ENCODE measurements at places on chromosomes 2 and 18.

DNA sequence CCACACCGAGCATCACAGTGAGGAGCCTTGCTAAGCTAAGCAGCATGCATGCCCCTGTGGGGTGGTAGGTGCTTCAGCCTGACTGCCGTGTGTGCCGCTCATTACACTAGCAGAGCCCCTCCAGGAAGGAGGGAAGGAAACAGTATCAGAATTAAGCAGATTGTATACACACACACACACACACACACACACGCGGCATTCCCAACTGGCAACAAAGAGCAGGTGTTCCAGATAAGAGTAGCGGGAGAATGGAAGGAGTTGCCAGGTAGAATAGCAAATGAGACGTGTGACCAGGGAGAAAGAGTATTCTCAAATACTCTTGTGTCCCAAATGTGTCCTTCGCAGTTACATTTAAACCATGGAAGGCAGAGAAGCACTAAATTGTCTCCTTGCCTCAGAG, 47.6 kb upstream of the TTC39C start:
- no peak for DNase-seq

GRCh38 chr2:46825231-46825938, 90.2 kb downstream of the MCFD2 start:
- no peak for DNase-seq

GRCh38 chr2:40962026-40962425, 510.1 kb upstream of the SLC8A1 start:
- DNase-seq = no peak

- DNase-seq = peak; percentile 43
Observed at GRCh38 chr2:146939991-146940685, 904.7 kb upstream of the ACVR2A start.

- DNase-seq = no peak
Observed at GRCh38 chr2:29060441-29060840, 13.9 kb downstream of the PCARE start.

DNA sequence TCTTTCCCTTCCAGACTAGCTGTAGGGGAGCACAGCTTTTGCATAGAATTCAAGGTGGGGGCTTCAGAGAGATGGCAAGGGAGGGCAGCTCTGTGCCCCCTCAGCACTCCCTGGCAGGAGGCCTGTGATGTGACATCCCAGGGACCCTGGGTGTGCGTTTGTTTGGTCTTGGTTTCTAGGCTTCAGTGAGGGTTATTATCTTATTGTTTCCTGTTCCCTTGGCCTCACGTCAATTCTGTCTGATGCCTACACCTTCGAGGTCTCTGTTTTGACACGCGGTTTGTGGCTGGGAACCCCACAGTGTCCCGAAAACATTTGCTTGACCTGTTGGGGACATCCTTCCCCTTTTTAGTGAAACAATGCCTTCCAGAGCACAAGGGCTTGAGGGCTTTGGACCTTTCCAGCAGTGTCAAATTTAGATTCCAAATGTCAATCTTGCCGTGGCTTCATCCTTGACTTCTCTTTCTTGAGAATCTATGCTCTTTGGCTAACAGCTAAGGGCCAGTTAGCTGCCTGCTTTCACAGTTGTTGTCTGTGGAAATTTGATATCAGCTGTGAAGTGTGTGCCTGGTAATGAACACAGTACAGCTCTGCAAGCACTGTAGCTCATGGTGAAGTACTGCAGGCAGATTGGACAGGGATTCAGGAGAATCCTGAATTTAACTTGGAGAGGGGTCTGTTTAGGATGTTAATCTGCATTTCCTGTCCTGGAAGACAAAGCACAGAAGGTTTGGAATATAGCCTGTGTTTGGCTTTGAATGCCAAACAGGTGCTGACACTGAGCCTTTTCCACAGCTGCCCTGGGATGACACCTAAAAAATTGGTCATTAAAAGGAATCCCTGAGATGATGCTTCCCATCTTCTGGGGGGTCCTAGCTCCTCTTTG, 108.2 kb upstream of the CXCR4 start:
- no peak for DNase-seq

DNA sequence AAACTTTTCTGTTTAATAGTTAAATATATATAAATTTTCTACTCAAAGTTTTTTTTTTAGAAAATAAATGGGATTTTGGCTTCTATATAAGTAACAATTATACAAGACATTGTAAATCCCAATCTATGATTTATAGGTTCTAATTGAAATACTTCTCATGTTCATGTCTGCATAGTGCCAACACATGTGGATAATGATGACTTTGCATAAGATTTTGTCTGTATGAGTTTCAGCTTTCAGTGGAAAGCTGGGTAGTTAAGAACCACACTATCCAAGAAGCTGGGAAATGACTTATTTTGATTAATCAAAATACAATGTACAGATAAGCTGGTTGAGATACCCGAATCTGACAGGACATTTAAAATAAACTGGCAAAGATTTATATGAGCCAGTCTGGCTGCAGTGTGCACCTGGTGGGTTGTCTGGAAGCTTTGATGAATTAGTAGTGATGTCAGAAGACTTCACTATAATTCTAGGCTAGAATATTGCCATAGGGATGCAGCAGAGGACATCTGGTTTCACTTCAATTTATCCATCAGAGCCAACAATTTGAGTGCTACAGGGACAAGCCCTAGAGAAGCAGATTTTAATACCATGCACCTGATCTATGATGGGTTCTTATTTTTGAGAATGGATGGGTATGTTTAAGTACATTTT, 45.4 kb downstream of the EML6 start:
- no peak for DNase-seq

DNA sequence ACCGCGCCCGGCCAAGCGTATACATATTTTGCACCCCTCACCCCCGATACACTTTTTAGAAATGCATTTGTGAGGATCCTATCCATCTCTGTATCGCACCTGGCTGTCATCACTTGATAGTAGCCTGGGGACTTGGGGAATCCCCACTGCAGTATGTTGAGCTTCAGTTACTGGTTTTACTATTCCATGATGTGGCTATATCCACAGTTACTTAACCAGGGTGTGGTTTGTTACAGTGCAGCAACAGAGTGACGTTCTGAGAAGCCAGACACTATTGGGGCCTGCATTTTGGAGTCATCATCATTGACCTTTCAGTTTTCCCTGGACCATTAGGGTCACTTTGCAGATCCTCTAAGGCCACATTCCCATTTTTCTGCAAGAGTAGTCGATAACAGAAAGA, 212.7 kb downstream of the AGAP1 start:
- no peak for DNase-seq

GRCh38 chr2:197184959-197185586, 125.5 kb downstream of the ANKRD44 start:
- no peak for DNase-seq

DNA sequence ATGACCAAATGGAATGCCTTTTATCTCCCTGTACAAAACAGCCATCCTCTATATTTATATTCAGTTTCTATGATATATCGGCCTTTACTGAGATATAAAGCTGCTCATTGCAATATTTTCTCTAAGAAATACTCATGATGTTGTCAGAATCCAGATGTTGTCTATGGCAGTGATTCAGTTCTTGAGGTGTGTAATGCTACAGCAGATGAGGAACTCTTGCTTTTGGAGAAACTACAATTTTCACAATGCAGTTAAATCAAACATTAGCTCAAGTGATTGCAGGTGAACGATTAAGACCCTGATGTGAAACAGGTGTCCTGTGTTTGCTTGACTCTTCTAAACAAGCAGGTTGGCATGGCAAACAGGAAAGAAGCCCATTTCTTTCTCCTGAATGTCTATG, 256.2 kb upstream of the CDH20 start:
- DNase-seq = no peak

DNA sequence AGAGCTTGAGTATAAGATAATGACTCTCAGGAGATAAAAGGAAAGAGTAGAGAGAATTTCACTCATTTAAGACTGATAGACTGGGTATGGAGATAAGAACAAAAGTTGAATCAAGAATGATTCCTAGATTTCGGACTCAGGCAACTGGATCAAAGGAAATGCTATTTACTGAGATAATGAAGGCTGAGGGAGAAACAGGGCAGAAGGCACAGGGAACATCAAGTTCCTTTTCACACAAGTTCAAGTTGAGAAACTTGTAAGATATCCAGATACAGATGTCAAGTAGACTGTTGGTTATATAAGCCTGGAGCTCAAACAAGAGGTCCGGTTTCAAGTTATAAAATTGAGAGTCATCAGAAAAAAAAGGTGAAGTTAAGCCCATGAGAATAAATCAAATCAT, 360.8 kb downstream of the TNS1 start:
- DNase-seq = no peak

GRCh38 chr2:220466251-220466691, 838.8 kb downstream of the SLC4A3 start:
- no peak for DNase-seq

DNA sequence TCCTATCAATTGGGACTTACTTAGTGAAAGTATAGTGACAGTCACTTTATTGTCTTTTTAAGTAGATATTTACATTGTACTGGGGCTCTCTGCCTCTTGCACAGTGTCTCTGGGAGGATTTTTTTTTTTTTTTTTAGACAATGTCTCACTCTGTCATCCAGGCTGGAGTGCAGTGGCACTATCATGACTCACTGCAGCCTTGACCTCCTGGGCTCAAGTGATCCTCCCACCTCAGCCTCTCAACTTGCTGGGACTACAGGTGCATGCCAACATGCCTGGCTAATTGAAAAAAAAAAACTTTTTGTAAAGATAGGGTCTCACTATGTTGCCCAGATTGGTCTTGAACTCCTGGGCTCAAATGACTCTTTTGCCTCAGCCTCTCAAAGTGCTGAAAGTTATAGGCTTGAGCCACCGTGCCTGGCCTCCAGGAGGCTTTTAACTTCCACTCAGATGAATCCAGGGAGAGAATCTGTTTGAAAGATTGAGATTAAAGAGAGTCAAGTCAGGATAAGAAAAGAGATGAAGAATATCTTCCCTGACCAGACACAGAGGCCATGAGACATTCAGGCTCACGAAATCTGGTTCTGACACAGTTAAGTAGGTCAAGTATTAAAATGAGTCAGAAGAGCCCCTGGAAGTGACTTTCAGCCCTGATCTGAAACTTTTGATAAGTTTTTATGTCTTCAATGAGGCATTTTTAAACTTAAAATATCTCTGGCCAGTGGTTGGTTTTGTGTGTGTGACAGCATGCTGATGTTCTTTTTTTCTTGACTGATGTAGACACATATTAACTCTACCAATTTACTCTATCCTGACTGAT, 18.3 kb downstream of the ARHGEF33 start:
- DNase-seq = peak; percentile 25

DNA sequence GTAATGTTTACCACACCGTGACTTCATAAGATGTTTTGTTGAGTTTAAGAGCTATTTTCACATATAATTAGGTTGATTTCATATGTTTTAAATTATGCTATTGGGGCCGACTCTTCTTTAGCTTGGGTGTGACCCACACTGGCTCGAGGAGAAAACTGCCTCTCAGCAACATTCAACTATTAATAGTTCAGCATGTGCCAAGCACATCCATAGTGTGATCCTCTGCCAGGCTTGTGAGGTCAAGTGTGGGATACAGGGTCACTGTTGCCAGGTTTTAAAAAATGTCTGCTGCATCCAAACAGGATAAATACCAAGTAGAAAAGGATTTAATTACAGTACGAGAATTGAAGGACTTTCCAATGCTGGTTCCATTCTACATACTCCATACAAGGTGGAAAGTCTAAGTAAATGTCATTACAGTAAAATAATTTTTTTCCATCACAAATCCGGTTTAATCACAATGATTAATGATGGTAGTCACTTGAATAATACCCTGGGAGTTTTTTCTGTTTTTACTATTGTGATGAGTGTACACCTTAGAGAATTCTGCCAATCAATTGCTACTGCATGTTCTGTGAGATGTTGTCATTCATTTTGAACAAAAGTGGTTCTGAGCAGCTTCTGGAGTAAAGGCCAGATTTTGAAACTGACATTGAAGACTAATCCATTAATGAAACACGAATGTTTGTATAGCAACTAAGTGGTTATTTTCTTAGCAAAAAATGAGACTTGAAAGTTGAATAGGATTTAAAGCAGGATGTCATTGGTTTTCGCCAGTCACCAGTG, 84.5 kb downstream of the ABI2 start:
- DNase-seq = peak; percentile 17

Measured in AG20443 (cell line).